ENCODE measurements at places on chromosomes 7 and 10.

GRCh38 chr10:21083861-21084260 lies 186.8 kb upstream of the NEBL start:
- no peak for DNase-seq

DNA sequence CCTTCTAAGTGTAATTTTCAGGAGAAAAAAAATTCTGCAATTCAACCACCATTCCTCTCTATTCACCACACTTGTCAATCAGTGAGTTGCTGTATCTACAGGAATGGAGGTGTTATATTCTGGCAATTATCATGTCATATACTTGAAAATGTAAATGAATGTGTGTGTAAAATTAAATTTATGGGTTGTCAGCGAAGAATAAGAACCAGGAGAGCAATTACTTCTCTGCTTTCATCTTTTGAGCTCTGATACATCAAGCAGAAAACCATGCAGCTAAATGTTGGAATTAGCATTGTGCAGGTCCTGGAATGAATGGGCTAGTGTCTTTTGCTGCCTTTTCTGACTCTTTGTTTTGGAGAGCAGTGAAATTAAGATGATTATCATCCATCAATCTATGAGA lies 207.6 kb downstream of the FOXP2 start:
- DNase-seq: peak; percentile 45

GRCh38 chr10:118720685-118721538 lies 33.9 kb downstream of the CACUL1 start:
- no peak for DNase-seq

- no peak for DNase-seq
Observed at GRCh38 chr7:132899833-132900232, 182.1 kb downstream of the CHCHD3 start.

GRCh38 chr10:70921285-70921684 lies 32.9 kb upstream of the PCBD1 start:
- no peak for DNase-seq

- no peak for DNase-seq
Observed at GRCh38 chr10:99983280-99983988, 26.3 kb downstream of the DNMBP start.

- no peak for DNase-seq
Observed at GRCh38 chr10:9227679-9228365, 1173.3 kb downstream of the GATA3 start.

DNA sequence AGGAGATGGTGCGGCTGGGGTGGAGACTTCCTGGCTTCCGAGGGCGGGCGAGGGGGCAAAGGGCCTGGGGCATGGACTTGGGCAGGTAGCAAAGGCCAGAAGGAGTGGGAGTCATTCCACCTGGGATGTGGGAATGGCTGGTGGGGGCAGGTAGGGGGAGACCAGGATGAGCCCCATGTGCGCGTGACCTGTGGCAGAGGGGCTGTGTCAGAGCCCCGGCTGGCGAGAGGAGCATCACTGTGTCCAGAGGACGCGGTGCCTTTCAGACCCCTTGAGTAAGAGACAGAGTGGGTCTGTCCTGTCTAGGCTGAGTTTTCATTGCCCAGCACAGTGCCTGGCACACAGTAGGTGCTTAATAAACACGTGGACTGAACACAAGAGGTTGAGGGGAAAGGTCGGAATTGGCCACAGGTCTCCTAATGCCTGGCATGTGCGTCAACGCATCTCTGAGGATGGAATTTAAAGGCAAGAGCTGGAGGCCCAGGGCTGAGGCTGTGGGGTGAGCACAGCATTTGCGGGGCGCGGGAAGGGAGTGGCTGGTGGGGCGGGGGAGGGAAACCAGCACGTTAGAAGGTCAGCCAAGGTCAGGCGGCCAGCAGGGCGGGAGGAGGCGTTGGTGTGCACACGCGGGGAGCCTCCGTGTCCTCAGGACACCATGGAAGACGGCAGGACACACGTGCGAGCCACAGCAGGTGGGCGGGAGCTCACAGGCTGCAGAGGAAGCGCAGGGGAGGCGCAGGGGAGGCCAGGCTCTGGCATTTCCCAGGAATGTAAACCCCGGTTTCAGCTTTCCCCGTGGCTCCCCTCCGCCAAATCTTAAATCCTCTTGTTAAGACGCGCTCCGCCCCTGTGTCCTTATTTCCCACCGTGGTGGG lies 51.8 kb downstream of the CUX1 start:
- no peak for DNase-seq

DNA sequence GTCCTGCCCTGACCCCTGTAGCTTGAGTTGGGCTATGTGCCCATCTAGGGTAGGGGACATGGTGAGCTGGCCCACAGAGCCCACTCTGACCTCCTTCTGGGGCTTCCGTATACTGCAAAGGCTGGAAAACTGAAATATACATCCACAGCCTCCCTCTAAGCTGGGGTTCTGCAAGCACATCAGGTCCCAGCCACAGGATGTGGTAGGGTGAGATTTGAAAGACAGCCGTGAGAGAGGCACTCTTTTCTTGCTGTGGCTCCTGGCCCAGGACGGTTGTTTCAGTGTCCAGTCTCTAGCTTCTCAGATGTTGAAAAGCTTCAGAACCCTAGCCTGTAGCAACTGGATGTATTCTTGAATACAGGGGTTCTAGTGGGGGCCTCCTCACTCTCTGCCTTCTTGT lies 60.1 kb upstream of the ADRB1 start:
- DNase-seq: no peak

DNA sequence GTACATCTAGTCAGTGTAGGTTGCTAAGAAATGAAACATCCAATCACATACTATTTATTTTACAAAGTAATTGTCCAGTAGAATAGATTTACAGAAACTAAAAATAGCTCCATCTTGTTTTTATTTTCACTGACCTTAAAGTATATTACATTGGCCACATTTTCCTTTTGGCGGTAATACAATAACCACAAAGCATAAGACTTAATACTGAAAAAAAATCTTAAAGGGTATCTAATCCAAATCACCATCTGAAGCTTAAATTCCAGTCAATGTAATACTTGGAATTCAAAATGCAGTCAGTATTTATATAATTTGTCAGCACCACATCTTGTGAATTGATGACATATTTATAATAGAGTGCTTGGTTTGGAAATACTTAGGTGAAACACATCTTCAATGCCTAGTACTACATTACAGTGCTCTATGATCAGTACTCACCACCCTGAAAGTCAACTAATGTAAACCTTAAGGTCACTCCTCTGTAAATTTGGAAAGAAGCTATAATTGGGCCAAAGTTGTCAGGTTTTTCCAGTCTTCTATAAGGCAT lies 8.9 kb downstream of the ANKMY2 start:
- no peak for DNase-seq

GRCh38 chr7:32658467-32658869 lies 163.2 kb downstream of the AVL9 start:
- DNase-seq: no peak

GRCh38 chr7:92655346-92655884 lies 65.2 kb upstream of the FAM133B start:
- no peak for DNase-seq

DNA sequence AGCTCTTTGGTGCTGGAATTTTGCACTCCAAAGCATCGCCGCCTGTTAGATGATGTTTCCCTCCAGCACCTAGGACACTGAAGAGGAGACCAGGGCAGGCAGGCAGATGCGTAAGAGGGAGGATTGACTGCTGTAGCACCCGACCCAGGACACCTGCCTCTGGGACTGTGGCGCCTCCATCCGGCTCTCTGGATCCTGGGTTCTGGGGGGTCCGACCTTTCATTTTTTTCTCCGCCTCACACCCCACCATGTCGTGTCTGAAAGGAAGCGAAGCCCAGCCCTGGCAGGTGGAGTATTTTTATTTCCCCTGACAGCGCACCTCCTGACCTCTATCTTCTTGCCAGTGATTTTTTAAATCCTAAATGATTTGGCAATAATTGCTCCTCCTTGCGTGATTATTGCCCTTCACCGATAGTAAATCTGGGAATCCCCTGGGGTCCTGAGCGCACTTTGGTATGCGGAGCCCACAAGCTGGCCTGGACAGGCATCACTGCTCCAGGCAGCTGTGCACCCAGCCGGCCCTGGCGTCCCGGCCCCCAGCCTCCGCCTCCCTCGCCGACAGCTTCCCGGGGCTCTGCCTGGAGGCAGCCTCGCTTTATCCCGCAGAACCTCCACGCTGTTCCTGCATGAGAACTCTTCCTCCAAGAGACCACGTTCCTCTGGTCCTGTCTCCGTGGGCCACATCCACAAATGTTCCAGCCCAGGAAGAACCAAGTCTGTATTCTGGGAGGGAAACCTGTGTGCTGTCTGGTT lies 48.4 kb downstream of the LHPP start:
- DNase-seq: no peak

- DNase-seq: peak; percentile 3
Observed at GRCh38 chr10:45308707-45309106, 6.7 kb downstream of the OR13A1 start.

DNA sequence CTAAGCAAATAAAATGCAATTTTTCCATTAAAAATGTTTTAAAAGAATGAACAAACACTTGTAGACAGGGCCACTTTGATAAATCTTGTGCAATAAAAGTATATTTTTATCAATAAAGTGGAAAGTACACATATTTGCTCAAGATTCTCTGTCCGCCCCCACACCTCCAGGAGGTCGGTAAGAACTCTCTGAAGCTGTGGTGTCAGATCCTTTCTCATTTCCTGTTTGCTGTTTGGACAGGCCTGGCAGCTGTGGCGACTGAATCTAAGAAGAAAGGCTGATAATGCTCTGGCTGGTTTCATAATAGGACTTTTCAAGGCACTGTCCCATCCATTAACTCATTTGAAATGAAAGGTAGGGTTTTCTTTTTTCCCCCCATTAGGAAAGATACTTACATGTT lies 15.3 kb upstream of the ASB4 start:
- DNase-seq: no peak

- DNase-seq: no peak
Observed at GRCh38 chr7:40437936-40438634, 303.3 kb downstream of the SUGCT start.

DNA sequence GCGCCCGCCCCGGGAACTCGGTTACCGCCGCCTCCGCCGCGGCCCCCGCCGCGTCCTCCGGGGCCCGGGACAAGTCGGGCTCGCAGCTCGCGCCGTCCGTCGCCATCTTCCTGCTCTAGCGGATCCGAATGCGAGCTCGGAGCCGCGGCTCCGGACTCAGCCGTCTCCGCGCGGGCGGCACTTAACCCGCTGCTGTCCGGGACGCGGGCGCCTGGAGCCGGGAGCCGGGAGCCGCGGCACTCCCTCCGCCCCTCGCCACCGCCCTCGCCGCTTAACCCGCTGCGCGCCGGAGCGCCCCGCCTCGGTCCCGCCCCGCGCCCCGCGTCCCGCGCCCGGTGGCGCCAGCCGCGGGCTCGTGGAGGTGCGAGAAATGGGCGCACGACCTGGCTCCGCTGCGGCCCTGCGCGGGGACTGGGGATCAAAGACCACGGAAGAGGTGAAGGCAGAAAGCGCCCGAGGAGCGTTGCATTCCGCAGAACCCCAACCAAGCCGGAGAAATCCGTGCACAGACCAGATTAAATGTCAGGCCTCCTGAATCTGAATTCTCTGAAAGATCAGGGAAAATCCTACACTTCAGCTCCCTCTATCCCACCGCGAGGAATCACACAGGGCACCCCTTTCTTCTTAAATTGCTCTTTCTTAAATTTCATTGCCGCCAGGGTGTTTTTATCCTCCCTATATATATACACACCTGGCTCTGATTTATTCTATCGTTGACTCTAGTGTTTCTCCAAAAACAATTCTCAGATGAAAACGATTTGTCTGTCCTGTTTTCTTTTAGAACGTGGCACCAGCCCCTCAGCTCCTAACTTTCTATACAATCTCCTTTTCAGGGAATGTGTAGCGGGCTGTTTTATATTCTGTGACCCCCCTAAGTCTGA lies at the start of gene CTTNBP2:
TSS of gene CTTNBP2 (minus strand) at position 132 of the 881 bp plus-strand sequence. CDS start at position 106, 26 bp downstream.
- no peak for DNase-seq

DNA sequence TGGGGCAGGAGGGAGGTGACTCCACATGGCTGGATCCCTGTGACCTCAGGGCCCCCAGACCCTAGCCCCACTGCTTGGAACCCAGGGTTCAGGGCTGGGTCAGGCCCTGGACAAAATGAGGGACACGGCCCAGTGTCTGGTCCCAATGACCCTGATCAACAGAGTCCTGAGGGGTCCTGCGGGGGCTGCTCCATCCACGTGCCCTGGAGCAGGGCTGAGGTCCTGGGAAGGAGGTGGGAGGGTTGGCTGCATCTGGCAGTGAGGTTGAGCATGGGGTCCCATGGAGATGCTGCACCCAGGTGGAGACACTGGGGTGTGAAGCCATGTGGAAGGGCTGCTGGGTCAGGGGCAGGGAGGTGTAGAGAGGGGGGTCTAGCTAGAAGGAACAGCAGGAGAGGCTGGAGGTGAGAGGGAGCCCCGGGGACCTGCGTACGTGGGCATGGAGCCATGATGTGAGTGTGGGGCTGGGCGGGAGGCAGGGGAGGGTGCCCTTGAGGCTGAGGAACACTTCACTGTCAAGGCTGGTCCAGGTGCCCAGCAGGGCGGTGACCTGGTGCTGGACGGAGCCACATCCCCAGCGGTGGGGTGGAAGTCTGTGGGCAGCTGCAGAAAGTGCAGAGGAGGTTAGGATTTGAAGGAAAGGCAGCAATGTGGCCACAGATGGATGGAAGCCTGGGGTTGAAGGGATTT lies 604 bp downstream of the SCART1 start:
- no peak for DNase-seq

DNA sequence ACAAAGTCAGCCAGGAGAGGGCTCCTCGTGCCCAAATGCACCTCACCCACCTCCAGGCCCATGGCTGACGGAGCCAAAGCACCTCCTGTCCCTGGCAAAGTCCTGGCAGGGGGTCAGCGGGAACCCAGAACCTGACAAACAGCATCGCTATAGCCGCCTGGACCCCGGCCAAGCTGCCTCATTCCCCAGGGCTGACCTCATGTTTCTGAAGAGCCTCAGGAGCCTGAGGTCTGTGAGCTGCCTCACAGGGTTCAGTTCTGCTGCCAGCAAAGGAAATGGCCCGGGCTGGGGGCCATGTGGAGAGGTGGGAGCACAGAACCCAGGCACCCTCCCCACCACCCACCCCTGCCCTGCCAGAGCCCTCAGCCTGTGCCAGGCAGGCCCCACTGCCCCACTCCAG lies 4.2 kb upstream of the NANOS1 start:
- DNase-seq: no peak

- no peak for DNase-seq
Observed at GRCh38 chr10:59557642-59558041, 152.0 kb downstream of the SLC16A9 start.

GRCh38 chr7:153381275-153382040 lies 621.9 kb downstream of the ACTR3B start:
- peak; percentile 15 for DNase-seq

- no peak for DNase-seq
Observed at GRCh38 chr7:41467596-41467995, 235.3 kb downstream of the INHBA start.

DNA sequence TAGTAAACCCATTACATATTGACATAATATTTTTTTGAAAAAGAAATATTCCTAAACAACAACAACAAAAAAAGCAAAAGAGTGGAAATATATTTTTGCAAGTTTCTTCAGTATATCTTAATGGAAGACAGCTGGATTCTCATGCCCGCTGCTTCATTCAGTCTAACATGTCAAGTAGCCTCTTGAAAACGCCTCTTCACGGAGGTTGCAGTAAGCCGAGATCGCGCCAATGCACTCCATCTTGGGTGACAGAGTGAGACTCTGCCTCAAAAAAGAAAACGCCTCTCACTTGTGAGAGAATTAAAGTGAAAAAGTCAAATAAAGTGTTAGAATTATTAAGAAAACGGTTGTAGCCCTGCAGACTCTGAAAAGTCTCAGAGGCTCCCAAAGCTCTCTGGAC lies 1.3 kb downstream of the CUTC start:
- no peak for DNase-seq

- no peak for DNase-seq
Observed at GRCh38 chr7:40721342-40721949, 586.6 kb downstream of the SUGCT start.

GRCh38 chr10:85491652-85492051 lies 874.9 kb downstream of the GRID1 start:
- DNase-seq: no peak

GRCh38 chr10:16941067-16941466 lies 123.8 kb upstream of the RSU1 start:
- DNase-seq: no peak

All from NCI-H526 treated with DMSO at 0.1 percent for 48 hours (cell line).